ENCODE measurements at places on chromosomes 7 and 10. TPM values are rescaled to one million over a fixed set of nuclear protein-coding genes. Genes with fewer than 3 reads are reported as not detected.

ASAH2 gene
- total RNA-seq, result 2.4 TPM

ACTL6B gene
- not detected for total RNA-seq

FAM170B gene
- not detected for total RNA-seq

DNA sequence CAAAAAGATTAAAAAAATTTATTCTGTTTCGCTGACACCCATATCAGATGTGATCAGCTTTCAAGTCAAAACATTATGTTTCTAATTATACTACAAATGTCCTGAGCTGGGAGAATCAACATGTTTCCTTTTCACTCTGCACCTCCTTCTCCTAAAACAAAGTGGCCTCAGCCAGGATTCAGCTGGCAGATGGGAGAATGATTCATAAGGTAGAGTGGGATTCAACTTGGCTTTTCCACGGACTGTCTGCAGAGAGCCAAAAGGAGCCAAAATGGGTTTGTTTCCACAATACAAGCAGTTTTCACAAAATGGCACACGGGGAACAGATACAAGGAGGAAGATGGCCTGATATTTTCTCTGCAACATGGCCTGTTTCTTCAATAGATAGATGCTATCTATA is 376.5 kb upstream of the PRKCQ start:
- no peak overlapping the region for H3K4me3 ChIP-seq
- no peak overlapping the region for H3K27ac ChIP-seq
- no peaks in the 10 kb centered on the region for H3K36me3 ChIP-seq
- no peaks in the 10 kb centered on the region for H3K27me3 ChIP-seq
- DNase-seq, result no peak
- no peaks in the 10 kb centered on the region for H3K4me1 ChIP-seq

DNA sequence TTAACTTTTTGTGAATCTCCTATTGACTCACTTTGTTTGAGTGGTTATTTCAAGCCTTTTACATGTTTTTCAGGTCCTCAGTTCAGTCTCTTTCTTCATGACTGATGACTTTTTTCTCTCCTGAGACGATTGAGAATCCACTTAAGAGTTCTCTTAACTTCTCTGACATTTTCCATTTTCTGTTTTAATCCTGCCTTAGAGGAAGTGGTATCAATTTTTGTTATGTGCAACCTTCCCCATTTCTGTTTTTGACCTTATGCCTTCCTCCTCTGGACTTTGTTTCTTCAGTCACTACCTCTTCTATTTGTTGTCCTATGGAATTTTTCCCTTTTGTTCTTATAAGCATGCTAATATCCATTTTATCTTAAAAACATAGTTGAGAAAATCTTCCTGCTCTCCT is 2.4 kb downstream of the PSMC2 start:
- DNase-seq, result no peak
- H3K27me3 ChIP-seq, result no peaks in the 10 kb centered on the region
- no peak overlapping the region for H3K27ac ChIP-seq
- H3K36me3 ChIP-seq, result peaks cover 8% of the 10 kb centered on the region

DNA sequence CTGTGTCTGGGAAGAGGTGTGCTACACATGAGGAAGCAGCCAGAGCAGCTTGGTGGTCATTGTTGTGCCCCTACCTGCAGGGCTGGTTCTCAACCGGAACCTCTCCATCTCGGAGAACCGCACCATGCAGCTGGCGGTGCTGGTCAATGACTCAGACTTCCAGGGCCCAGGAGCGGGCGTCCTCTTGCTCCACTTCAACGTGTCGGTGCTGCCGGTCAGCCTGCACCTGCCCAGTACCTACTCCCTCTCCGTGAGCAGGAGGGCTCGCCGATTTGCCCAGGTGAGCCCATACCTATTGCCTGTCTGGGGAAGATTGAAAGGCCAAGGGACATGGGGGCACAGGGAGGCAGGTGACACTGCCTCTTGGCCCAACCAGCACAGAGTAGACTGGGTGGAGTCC is 29.3 kb upstream of the CSGALNACT2 start:
- no peaks in the 10 kb centered on the region for H3K36me3 ChIP-seq
- H3K4me3 ChIP-seq, result no peak overlapping the region
- no peaks in the 10 kb centered on the region for H3K27me3 ChIP-seq
- H3K27ac ChIP-seq, result no peak overlapping the region
